B cell (primary cell): ENCODE measurements at places on chromosomes 5 and 9.

DNA sequence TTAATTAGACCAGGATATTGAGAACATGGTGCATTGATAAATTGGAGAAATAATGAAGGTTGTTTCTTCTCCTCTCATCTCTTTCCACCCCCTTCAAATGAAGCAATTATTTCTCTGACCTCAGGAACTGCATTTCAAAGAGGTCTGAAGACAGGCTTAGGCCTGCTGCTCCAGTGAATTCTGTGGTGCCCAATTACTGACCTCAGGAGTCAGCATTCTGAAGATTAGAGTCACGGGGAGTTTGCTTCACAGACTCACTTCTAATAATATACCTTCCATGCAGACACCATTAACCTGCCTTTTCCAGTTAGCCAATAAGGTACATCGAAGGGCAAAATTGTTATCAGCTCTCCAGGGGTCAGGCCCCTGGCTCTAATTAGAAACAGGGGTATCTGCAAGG is 270.9 kb downstream of the GAS1 start:
- DNase-seq: no peak

GRCh38 chr9:99140685-99141314 is 35.9 kb downstream of the TGFBR1 start:
- peak; percentile 75 for DNase-seq

DNA sequence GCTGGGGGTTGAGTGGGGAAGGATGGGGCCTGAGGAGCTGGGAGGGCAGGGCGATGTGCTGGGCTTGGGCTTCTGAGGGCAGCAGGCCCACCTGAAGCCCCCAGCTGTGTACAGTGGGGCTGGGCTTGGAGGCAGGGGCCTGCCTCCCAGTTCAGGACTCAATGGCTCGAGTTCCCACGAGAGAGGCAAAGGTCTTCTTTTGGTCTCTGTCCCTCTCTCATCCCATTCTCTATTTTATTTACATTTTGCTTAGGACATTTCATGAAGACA is 180.6 kb downstream of the MACROH2A1 start:
- no peak for DNase-seq

GRCh38 chr5:94709277-94709676 is 90.8 kb downstream of the SLF1 start:
- DNase-seq: no peak
